ENCODE measurements at places on chromosomes 11 and 22. TPM values are rescaled to one million over a fixed set of nuclear protein-coding genes. Genes with fewer than 3 reads are reported as not detected.

DNA sequence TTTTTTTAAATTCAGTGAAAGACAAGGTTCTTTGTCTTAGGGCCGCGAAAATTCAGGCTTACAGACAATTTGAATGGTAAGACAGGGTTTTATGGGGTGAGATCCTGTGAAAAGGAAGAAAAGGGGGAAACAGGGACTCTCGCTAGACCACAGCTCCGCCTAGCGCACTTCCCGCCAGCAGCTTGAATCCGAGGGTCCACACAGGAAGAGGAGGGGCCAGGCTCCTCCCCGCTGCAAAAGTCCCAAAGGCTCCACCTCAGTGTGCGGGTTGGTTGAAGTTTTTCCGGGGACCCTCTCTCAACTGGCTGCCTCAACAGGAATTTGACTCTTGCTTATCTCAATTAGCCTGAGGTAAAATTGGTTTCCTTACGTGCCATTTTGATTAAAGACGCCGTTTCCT, 950.9 kb upstream of the CNTN5 start:
- no peak for DNase-seq

DNA sequence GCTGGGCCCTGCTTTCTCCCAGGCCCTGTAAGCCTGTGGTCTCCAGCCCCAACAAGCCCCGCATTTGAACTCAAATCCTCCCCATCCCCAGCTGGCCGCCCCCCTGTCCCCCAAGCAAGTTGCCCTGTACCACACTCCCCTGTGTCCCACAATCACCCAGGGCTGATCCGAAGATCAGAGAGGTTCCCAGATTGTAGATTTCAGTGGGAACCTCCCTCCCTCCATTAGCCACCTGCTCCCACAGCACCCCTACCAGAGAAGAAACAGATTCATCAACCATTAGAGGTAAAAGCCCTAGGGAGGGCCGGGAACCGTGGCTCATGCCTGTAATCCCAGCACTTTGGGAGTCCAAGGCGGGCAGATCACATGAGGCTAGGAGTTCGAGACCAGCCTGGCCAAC, 107.5 kb downstream of the FEZ1 start:
- no peak for DNase-seq

- peak; percentile 64 for DNase-seq
Measured at GRCh38 chr11:77047007-77047927, 13.1 kb downstream of the B3GNT6 start.

DNA sequence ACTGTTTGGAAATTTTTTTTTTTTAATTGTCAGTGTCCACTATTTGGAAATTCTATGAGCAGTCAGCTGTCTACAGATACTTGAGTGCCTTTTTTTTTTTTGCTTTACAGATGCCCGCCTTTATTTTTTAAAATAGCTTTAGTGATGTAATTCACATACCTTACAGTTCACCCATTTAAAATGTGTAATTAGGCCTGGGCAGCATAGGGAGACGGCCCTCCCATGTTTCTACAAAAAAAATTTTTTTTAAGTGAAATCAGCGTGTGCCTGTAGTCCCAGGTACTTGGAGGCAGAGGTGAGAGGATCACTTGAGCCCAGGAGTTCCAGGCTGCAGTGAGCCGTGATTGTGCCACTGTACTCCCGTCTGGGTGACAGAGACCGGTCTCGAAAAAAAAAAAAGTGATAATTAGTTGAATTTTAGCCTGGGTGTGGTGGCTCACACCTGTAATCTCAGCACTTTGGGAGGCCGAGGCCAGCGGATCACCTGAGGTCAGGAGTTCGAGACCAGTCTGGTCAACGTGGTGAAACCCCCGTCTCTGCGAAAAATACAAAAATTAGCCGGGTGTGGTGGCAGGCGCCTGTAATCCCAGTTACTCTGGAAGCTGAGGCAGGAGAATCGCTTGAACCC, 1.5 kb downstream of the ZNF143 start:
- DNase-seq = no peak

DNA sequence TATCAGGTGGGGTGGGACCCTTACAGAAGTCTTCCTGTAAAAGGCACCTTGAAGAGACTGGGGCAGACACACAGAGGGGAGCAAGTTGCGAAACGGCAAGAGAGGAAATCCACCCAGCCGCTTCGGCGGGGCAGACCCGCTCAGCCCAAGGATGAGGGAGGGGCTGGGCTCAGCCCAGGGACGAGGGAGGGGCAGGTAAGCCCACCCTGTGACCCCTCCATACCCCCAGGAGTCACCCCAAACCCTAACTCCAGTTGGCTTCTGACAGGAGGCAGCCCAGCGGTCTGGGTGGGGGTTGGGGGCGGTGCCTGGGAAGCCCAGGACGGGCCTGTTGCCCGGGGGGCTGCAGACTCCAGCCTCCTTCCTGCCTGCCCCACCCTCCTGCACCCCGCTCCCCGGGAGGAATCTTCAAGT, 965 bp downstream of the OSBPL5 start:
- DNase-seq = peak; percentile 69

DNA sequence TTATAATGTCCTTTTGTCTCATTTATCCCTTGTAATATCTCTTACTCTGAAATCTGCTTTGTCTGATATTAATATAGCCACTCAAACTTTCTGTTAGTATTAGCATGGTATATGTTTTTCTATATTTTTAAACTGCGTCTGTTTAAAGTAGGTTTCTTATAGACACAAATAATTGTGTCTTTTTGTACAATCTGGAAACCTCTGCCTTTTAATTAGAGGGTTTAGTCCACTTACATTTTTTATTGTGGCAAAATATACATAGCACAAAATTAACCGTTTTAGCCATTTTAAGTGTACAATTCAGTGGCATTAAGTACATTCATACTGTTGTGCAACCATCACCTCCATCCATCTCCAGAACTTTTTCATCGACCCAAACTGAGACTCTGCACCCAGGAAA, 28.6 kb downstream of the PARVG start:
- DNase-seq = no peak

PANX2 gene
- 0.30 TPM for total RNA-seq

ARCN1 gene
- total RNA-seq = 118 TPM

- no peak for DNase-seq
Measured at GRCh38 chr11:123302751-123303195, 107.7 kb upstream of the CLMP start.

DNA sequence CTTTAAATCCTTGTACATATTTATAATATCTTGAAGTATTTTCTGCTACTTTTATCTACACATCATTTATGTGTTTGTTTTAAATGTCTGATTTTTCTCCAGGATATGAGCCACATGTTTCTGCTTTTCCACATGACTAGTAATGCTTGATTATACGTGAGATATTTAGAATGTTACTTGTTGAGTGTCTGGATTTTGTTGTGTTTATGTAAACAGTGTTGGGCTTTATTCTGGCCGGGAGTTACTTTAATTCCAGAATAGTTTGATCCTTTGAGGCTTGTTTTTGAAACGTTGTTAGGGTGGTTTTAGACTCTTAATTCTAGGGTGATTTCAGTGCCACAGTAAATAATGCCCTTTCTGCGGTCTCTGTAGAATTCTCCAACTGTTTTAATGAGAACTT, 252.9 kb downstream of the BLID start:
- DNase-seq = no peak

DNA sequence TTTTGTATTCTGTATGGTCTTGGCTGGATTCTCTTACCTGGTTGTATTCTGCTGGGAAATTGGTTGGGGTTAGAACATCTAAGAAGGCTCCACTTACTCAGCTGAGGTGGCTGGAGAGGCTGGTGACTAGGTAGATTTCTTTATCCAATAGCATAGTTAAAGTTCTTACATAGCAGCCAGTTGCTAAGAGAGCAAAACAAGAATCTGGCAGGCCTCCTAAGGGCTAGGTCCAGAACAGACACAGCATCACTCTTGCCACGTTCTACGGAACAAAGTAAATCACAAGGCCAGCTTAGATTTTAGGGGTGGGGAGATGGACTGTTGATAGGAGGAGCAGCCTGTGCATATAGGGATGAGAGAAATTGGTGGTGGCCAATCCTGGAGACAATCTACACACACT, 141.3 kb upstream of the CCDC90B start:
- no peak for DNase-seq

CSF2RB gene
- 4.9 TPM for total RNA-seq

GRCh38 chr11:116694815-116695590, 77.8 kb downstream of the BUD13 start:
- DNase-seq = peak; percentile 63

FJX1 gene
- total RNA-seq = 3.6 TPM

DNA sequence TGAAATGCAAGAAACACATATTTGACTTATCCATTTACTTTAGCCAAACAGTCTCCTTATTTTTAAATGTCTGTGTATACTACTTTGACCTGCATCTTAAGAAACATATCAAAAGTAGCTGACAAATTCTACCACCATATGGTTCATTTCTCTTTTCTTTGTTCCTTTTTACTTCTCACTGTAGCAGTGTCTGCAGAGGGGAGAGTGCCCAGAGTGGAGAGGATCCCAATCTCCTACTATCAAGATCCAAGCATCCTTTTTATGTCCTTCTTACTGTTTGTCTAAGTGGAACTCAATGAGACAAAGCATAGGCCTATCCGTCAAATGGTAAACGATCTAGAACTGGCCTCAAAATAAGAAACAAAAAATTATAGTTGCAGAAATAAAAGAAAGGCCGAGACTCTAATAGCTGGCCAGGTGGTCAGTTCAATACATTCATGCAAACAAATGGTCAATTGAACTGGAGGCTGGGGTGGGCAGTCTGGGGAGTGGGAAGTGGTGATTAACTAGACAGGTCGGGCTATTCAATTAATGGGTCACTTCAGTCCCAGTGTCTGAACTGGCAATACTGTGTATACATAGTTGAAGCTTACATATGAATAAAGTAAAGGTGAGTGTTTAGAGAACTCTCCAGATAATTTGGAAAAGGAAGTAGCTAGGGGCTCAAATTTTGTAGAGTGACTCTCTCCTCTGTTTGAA, 149.1 kb downstream of the MAML2 start:
- DNase-seq = no peak

DNA sequence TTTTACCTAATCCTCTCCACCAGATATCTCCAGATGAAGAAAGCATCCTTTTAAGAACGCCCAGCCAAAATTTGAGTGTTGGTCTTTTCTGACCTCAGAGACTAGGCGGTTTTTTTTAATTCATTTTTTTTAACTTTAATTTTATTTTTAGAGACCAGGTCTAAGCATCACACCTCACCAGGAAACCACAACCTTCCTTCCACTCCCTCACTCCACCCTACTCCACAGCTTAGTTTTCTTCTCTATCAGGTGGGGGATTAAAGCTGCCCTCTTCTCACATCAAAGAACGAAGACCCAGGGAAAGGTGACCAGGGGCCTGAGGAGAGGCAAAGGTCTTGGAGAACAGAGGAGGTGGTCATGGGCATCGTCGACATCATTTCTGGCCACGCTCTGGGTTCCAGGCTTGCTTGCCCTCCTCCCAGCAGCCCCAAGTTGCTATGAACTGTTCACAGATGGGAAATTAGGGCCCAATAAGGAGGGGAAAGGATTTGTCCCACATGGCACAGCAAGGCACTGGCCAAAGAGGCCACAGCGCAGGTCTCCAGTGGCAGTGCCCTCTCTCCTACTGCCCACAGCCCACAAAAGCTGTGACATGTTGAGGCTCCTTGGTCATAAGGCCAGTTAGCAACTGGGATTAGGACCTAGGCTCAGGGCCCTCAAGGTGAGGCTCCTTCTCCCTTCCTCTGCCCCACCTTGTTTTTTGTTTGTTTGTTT, 1.4 kb upstream of the PEX16 start:
- no peak for DNase-seq

P2RY2 gene
- 13.5 TPM for total RNA-seq

DNA sequence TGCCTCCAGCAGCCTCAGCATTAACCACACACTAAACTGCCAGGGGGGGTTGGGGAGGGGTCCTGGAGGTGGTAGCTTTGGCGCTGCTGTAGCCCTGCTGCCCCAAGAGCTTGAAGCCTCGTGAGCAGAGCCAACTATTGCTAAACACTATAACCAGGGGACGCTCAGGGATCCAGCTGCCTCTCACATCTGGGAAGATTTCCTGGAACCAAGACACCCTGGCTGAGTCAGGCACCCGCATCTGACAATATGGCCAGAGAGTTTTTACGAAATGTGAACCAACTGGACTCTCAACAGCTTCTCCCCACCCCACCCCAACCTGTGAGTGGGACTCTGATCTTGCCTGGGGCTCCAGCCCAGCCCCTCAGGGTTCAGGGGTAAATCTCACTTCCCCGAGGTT, 14.3 kb downstream of the C1QTNF6 start:
- DNase-seq = peak; percentile 63

MEI1 gene
- 0.40 TPM for total RNA-seq

CFAP300 gene
- total RNA-seq = 0.38 TPM

- DNase-seq = no peak
Measured at GRCh38 chr11:12232160-12232559, 121.8 kb downstream of the MICAL2 start.

- DNase-seq = no peak
Measured at GRCh38 chr11:78350091-78350645, 67.5 kb downstream of the GAB2 start.

- no peak for DNase-seq
Measured at GRCh38 chr22:17945156-17945887, 79.0 kb downstream of the MICAL3 start.

NDUFA6 gene
- 183 TPM for total RNA-seq

DNA sequence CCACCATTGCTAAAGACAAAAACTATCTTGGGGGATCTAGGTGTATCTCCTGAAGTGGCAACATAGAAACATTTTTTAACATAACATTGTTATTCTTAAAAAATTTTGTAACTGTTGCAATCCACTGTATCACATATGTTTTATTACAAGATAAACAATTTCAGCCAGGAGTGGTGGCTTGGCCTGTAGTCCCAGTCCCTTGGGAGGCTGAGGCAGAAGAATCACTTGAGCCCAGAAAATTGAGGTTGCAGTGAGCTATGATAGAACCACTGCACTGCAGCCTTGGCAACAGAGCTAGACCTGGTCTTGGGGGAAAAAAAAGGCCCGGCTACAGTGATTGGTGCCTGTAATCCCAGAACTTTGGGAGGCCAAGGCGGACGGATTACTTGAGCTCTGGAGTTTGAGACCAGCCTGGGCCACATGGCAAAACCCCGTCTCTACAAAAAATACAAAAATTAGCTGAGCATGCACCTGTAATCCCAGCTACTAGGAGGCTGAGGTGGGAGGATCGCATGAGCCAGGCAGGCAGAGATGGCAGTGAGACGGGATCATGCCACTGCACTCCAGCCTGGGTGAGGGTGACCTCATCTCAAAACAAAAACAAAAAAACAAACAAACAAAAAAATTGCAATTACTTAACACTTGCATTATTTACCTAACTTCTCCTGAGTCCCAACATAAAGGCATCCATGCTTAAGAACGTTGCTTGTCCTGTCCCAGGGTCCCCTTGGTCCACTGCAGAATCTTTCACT, 1.5 kb upstream of the DEPDC5 start:
- DNase-seq = no peak

GRCh38 chr11:67253872-67254624, 12.2 kb upstream of the GRK2 start:
- DNase-seq = no peak

Data from cardiac septum (tissue), 1 donor.